A549 treated with RU486 at 1 μM for 4 hours (cell line): ENCODE measurements at places on chromosomes 7 and 10. TPM values are rescaled to one million over a fixed set of nuclear protein-coding genes. Genes with fewer than 3 reads are reported as not detected.

MRPS24 gene
- 235 to 260 TPM (median 246 TPM) in 5 replicates for total RNA-seq

ZNF727 gene
- not detected in 5 replicates for total RNA-seq

GNAT3 gene
- total RNA-seq: not detected in 5 replicates

SLC16A12 gene
- 0.05 TPM in 1 of 5 replicates, not detected in the others for total RNA-seq

C10orf53 gene
- total RNA-seq: not detected in 5 replicates

WEE2 gene
- not detected in 5 replicates for total RNA-seq

SHH gene
- total RNA-seq: 1.4 to 3.5 TPM (median 2.4 TPM) in 5 replicates

LRRC17 gene
- 0.08 to 0.35 TPM (median 0.16 TPM) in 4 of 5 replicates, not detected in the other for total RNA-seq

CALHM3 gene
- total RNA-seq: 0.35 to 0.53 TPM (median 0.41 TPM) in 5 replicates

PIK3AP1 gene
- total RNA-seq: 0.57 to 0.92 TPM (median 0.79 TPM) in 5 replicates

ENTPD1 gene
- 0.09 to 0.12 TPM in 2 of 5 replicates, not detected in the others for total RNA-seq

FOXK1 gene
- total RNA-seq: 10.4 to 14.3 TPM (median 11.3 TPM) in 5 replicates

WIPF3 gene
- total RNA-seq: 0.53 to 0.78 TPM (median 0.58 TPM) in 5 replicates

SH2B2 gene
- total RNA-seq: 1.7 to 3.7 TPM (median 3.3 TPM) in 5 replicates

ACTL6B gene
- not detected in 5 replicates for total RNA-seq

ARF5 gene
- total RNA-seq: 156 to 204 TPM (median 163 TPM) in 5 replicates

TDRD1 gene
- not detected in 5 replicates for total RNA-seq

LRRC61 gene
- total RNA-seq: 0.12 to 0.19 TPM (median 0.17 TPM) in 3 of 5 replicates, not detected in the others

PRPS1L1 gene
- not detected in 5 replicates for total RNA-seq

OPN4 gene
- not detected in 5 replicates for total RNA-seq
